Caco-2 (cell line): ENCODE measurements at places on chromosomes 3 and 15. TPM values are rescaled to one million over a fixed set of nuclear protein-coding genes. Genes with fewer than 3 reads are reported as not detected.

The PRSS50 gene
- not detected in 2 replicates for total RNA-seq

The BCL6 gene
- total RNA-seq, result 35.8 and 40.4 TPM in 2 replicates

The KLHL6 gene
- not detected in 2 replicates for total RNA-seq

The TEX55 gene
- total RNA-seq, result not detected in 2 replicates

The GOLGA8J gene
- total RNA-seq, result not detected in 2 replicates

The DNAJC19 gene
- total RNA-seq, result 55.4 and 71.8 TPM in 2 replicates

The COX17 gene
- 43.6 and 44.9 TPM in 2 replicates for total RNA-seq

The ADAMTS9 gene
- 4.0 and 5.5 TPM in 2 replicates for total RNA-seq

DNA sequence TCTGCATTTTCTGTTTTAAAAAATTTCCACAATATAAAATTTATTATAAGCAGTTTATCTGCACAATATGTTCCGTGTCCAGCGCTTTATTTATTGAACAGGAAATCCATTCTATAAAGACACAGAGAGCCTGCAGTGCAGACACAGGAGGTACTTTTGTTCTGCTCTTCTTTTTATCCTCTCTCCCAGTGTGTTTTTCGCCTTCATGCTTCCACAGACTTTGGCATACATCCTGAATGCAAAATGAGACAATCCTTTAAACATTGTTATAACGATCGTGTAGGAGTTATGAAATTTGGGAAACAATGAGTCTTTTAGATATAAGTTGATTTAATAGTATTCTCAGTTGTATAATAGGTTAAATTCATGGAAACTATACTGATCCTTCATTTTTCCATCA lies 749.2 kb downstream of the NAALADL2 start:
- no peaks in the 10 kb centered on the region for H3K4me1 ChIP-seq
- no peak overlapping the region for H3K4me3 ChIP-seq
- H3K27me3 ChIP-seq, result no peaks in the 10 kb centered on the region
- no peaks in the 10 kb centered on the region for H3K36me3 ChIP-seq

DNA sequence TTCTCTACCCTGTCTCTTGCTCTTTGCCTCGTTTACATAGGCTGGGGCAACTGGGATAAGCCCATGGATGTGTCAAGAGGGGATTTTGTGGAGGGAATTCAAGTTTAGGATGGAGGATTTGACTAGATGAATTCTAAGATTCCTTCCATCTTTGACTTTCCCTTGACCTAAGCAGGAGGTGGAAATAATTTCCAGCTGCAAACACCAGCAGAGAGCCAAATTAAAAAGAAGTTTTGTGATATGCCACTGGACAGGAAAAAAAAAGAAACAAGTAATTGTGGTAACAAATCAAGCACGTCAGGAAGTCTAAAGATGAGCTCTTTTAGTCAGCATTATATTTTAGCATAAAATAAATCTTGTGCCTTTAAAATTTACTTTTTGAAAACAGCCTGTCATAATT lies 49.8 kb downstream of the KCNMB2 start:
- no peaks in the 10 kb centered on the region for H3K27me3 ChIP-seq
- no peak overlapping the region for H3K27ac ChIP-seq
- no peaks in the 10 kb centered on the region for H3K36me3 ChIP-seq
- no peak for DNase-seq

DNA sequence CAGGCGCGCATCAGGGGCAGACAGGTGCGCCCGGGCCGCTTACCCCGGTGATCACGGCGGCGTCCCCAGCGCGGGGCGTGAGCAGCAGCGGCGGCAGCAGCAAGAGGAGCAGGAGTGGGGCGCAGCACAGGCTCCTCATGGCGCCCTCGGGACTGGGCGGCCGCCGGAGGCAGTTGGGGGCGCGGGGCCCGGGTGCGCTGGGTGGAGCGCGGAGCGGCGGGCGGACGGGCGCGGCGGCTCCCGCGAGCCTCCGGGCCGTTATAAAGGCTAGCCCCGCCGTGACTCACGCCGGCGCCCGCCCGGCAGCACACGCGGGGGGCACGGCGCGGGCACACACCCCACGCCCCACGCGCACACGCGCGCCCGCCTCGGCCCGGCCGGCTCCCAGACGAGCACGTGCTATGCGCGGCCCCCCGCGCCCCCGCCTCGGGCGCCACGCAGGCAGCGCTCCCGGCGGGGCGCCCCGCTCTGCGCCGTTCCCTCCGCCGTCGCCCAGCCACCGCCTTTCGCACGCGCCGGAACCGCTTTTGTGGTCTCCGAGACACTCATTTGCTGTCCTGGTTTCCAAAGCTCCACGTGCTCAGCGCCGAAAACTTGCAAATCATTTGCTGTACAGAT lies at the start of gene PROK2:
TSS of gene PROK2 (minus strand) at position 235 of the 618 bp plus-strand sequence. CDS start at position 139, 96 bp downstream.
- H3K4me3 ChIP-seq, result no peak within 1 kb of the TSS
- DNase-seq, result no peak
- no peaks in the 10 kb centered on the region; the same call in 1 of the 2 replicates for H3K4me1 ChIP-seq
- no peaks in the 10 kb centered on the region for H3K36me3 ChIP-seq
- H3K27ac ChIP-seq, result no peak within 1 kb of the TSS
- peaks cover 5% of the 10 kb centered on the region for H3K27me3 ChIP-seq

- peaks cover 24% of the 10 kb centered on the region for H3K4me1 ChIP-seq
- no peak overlapping the region for H3K4me3 ChIP-seq
- no peaks in the 10 kb centered on the region for H3K27me3 ChIP-seq
- no peaks in the 10 kb centered on the region for H3K36me3 ChIP-seq
- no peak for DNase-seq
These were observed 35.8 kb downstream of the ZNF710 start for GRCh38 chr15:90036806-90037510.

DNA sequence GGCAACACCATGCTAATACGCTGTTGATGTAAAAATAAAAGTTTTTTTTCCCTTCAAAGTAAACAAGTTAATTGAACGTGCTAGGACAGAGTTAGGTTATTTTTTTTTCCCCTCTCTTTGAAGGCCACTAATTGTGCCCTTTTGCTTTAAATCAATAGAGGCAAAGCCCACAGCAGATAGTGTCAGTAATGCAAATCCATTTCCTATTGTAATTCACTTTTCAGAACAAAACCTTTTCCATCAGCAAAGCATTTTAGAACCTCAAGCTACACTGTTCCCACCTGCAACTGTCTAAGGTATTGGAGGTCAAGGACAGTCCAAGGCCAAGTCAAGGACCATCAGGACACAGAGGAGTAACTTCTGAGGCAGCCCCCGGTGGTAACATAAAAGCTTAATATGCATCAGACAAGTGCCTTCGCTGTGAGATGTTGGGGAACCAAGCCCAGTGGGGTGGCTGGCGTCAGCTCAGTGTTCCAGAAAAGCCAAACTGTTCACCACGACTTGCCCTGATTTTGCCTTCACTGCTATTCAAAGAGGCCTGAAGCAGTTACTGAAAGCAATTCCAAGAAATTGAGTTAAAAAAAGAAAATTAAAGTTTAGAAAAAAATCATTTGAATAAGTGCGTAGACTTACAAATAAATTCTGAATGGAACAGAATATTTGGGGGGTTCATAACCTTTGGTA lies 65.8 kb upstream of the ICE2 start:
- H3K4me3 ChIP-seq, result no peak overlapping the region
- H3K27ac ChIP-seq, result no peak overlapping the region
- H3K27me3 ChIP-seq, result no peaks in the 10 kb centered on the region
- H3K36me3 ChIP-seq, result no peaks in the 10 kb centered on the region
- no peaks in the 10 kb centered on the region for H3K4me1 ChIP-seq

GRCh38 chr3:120144267-120144666 lies 50.0 kb upstream of the GSK3B start:
- DNase-seq, result peak; percentile 82
- H3K36me3 ChIP-seq, result no peaks in the 10 kb centered on the region; the same call in 1 of the 2 replicates
- H3K27me3 ChIP-seq, result no peaks in the 10 kb centered on the region
- H3K27ac ChIP-seq, result peak overlapping the region; percentile 96
- H3K4me3 ChIP-seq, result no peak overlapping the region

DNA sequence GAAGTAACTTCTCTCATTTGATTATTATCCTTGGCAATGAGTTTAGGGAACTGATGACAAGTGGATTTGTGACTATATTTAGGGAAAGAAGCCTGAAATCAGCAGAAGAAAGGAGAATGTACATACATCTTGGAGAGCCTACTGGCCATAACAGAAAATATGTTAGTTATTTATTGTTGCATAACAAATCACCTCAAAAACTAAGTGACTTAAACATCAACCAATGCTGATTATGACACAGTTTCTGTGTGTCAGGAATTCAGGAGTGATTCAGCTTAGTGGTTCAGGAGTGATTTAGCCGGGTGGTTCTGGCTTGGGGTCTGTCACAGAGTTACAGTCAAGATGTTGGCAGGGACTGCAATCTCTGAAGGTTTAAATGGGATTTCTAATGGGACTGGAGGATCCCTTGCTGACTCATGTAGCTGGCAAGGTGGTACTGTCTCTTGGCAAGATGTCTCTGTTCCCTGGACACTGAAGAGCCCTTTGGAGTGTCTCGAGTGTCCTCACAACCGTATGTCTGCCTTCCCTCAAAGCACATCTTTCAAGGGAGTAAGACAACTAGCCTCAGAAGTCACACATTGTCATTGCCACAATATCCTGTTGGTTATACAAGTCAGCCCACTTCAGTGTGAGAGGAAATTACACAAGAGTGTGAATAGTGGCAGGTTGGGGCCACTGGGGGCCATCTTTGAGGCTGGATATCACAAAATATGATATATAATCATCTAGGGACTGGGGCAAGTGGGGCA lies 248.9 kb downstream of the SV2B start:
- no peak overlapping the region for H3K27ac ChIP-seq
- no peaks in the 10 kb centered on the region for H3K27me3 ChIP-seq
- H3K4me1 ChIP-seq, result no peaks in the 10 kb centered on the region
- no peaks in the 10 kb centered on the region for H3K36me3 ChIP-seq
- no peak for DNase-seq

- peak; percentile 24 for DNase-seq
- no peak overlapping the region for H3K4me3 ChIP-seq
- peaks cover 23% of the 10 kb centered on the region for H3K4me1 ChIP-seq
- peaks cover 11% of the 10 kb centered on the region for H3K36me3 ChIP-seq
- H3K27me3 ChIP-seq, result no peaks in the 10 kb centered on the region
- peak overlapping the region; percentile 51 for H3K27ac ChIP-seq
These were observed 49.5 kb downstream of the CCDC12 start for GRCh38 chr3:46926871-46927717.

DNA sequence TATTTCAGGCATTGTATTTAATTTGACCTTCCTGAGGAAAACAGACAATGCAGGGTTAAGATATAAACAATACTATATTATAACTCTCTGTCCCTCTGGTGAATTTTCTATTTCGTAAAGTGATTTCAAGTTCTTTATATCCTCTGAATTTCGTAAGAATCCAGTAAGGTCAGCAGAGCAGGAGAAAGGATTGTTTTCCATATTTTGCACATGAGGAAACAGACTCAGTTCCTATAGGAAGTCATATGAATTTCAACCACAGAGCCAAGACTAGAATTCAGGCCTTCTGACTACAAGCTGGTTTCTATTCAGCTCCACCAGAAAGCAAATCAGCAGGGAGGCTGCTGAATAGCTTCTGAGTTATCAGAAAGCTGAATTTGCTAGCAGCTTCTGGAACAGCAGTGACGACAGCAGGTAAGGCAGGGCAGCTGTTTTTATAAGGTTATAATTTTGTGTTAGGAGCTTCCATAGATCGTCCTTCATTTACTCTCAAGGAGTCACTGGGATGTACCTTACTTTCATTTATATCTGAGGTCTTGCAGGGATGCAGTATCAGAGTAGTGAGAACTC lies 11.1 kb upstream of the PLAAT1 start:
- no peaks in the 10 kb centered on the region; the same call in 1 of the 2 replicates for H3K27me3 ChIP-seq
- no peak overlapping the region for H3K27ac ChIP-seq
- no peaks in the 10 kb centered on the region for H3K4me1 ChIP-seq
- no peaks in the 10 kb centered on the region for H3K36me3 ChIP-seq

GRCh38 chr15:42058791-42059190 lies 35.6 kb downstream of the PLA2G4D start:
- H3K4me1 ChIP-seq, result peaks cover 19% of the 10 kb centered on the region
- no peak overlapping the region for H3K4me3 ChIP-seq
- H3K27me3 ChIP-seq, result no peaks in the 10 kb centered on the region
- no peak for DNase-seq
- H3K27ac ChIP-seq, result no peak overlapping the region

GRCh38 chr3:172089250-172089649 lies 49.9 kb downstream of the FNDC3B start:
- no peak overlapping the region for H3K27ac ChIP-seq
- peaks cover 26% of the 10 kb centered on the region for H3K4me1 ChIP-seq
- no peak for DNase-seq
- no peak overlapping the region for H3K4me3 ChIP-seq
- no peaks in the 10 kb centered on the region for H3K36me3 ChIP-seq

- no peaks in the 10 kb centered on the region for H3K27me3 ChIP-seq
- H3K4me3 ChIP-seq, result peak overlapping the region; percentile 94
- no peaks in the 10 kb centered on the region; the same call in 1 of the 2 replicates for H3K36me3 ChIP-seq
- peaks cover 7% of the 10 kb centered on the region; the same call in 1 of the 2 replicates for H3K4me1 ChIP-seq
- H3K27ac ChIP-seq, result peak overlapping the region; percentile 99
These were observed 758 bp downstream of the SELENOK start for GRCh38 chr3:53890726-53891475.

GRCh38 chr3:77329116-77329515 lies 289.2 kb downstream of the ROBO2 start:
- no peaks in the 10 kb centered on the region for H3K27me3 ChIP-seq
- no peak for DNase-seq
- H3K4me1 ChIP-seq, result no peaks in the 10 kb centered on the region
- H3K27ac ChIP-seq, result no peak overlapping the region
- H3K4me3 ChIP-seq, result no peak overlapping the region

GRCh38 chr3:70558956-70559355 lies 246.5 kb upstream of the MDFIC2 start:
- H3K36me3 ChIP-seq, result no peaks in the 10 kb centered on the region
- no peak overlapping the region for H3K27ac ChIP-seq
- DNase-seq, result no peak
- H3K4me3 ChIP-seq, result no peak overlapping the region
- H3K27me3 ChIP-seq, result no peaks in the 10 kb centered on the region
- H3K4me1 ChIP-seq, result no peaks in the 10 kb centered on the region

DNA sequence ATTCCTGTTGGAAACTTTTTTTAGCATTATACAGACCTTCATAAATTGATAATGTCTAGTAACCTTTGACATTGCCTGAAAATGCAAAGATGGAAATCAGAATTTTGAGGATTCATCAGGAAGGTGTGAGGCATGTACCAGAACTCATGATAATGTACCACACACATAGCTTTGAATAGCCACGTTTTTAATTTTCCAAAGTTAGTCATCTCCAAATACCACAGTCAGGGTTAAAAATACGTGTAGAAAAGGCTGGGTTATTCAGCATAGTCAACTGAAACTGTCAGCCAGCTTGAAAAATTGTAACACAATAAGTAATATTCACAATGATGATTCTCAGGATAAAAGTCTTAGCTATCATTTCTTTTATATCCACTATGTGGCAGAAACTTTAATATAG lies 102.0 kb upstream of the THRB start:
- H3K36me3 ChIP-seq, result no peaks in the 10 kb centered on the region
- H3K27ac ChIP-seq, result no peak overlapping the region
- DNase-seq, result no peak

DNA sequence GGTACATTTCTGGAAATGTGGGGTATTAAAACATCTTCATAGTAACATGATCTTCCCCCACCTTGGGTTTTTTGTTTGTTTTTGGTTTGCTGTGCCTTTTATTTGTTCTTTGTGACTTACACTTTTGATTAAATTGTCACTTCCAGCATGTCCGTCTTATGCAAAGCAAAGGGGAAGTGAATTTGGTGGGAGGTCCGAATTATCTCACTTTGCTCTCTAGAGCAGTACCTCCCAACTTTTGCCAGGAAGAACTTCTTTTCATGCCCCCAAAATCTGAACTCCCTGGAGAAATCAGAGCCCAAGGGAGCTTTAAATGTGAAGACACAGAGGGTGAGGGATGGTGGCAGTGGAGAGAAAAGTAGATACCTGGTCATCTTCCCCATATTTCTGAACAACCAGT lies 173.1 kb downstream of the IL5RA start:
- H3K27ac ChIP-seq, result no peak overlapping the region
- no peaks in the 10 kb centered on the region for H3K36me3 ChIP-seq
- no peak overlapping the region for H3K4me3 ChIP-seq
- DNase-seq, result no peak

- no peaks in the 10 kb centered on the region for H3K36me3 ChIP-seq
- no peaks in the 10 kb centered on the region for H3K4me1 ChIP-seq
- no peak overlapping the region for H3K27ac ChIP-seq
- no peak overlapping the region for H3K4me3 ChIP-seq
These were observed 32.9 kb upstream of the SEC13 start for GRCh38 chr3:10353661-10354360.
